Hematopoietic multipotent progenitor cell treated with erythropoietin and hydrocortisone succinate and interleukin-3 and kit ligand, for 17 days (in vitro differentiated cells): ENCODE measurements at places on chromosomes 7 and 10.

DNA sequence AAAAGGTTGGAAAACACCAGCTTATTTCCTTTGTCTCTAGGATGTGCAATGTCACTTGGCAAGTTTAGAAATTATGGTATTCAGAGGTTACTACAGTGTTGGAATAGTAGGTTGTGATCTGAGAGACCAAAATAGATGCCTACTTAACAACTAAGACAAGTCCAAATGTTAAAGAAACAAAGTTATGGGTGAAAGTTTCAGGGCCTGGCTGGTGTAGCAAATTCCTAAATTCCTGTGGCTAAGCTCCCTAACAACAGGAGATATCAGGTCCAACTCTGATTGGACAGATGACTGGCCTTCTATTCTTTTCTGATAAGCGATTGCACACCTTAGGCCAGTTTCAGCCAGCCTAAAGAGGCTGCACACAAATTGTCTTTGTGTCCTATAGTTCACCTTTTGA, 873.5 kb downstream of the REEP3 start:
- no peak for DNase-seq

DNA sequence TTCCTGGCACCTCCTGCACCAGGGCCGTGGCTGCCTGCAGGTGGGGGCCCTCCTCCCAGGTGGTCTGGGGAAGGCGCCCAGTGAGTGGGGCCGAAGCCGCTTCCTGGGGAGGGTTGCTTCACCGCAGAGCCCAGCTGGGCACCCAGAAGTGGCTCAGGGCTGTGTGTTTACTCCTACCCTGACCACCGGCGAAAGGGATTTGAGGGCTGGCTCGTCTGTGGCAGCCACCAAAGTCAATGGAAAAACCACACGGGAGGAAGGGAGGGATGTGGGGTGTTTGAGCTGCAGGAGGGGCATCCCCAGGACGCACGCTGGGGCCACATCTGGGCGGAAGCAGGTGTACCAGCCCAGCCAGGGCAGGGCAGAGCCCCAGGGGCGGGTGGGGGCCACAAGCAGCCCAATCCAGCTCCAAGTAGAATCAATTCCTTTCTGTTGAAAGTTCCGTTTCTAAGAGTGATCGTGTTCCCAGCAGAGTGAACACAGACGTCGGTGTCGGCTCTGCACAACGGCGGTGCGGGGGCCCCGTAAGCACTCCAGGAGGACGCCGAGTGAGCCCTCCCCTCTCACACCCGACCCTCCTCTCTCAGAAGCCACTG, 69.9 kb downstream of the FOXL3 start:
- no peak for DNase-seq

GRCh38 chr7:141113131-141113530, 39.3 kb downstream of the TMEM178B start:
- DNase-seq, result no peak

GRCh38 chr7:150311146-150311545, 12.0 kb upstream of the LRRC61 start:
- DNase-seq, result no peak

- DNase-seq, result no peak
Observed at GRCh38 chr7:130940326-130940725, 206.3 kb upstream of the KLF14 start.

DNA sequence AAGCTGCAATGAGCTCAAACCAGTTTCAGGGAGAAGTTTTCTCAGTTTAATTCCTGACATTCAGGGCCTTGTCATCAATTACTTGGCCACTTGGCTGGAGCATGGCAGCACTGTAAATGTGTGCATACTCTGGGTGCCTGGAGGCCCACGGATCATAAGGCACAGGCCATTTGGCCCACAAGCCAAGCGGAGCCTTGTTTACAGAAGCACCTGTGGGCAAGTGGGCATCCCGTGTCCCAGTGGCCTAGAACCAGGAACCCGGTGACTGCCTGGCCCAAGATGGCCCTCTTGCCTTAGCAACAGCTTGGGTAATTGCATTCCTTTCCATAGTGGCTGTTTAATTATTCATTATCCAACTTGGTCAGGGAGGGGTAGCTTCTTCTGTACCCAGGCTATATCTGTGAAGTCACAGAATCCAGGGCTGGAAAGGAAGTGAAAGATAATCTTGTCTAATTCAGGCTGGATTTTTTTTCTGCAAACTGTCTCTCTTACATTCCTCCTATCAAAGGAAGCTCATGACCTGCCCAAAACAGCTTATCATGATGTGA, 426.4 kb upstream of the ZMIZ1 start:
- no peak for DNase-seq

DNA sequence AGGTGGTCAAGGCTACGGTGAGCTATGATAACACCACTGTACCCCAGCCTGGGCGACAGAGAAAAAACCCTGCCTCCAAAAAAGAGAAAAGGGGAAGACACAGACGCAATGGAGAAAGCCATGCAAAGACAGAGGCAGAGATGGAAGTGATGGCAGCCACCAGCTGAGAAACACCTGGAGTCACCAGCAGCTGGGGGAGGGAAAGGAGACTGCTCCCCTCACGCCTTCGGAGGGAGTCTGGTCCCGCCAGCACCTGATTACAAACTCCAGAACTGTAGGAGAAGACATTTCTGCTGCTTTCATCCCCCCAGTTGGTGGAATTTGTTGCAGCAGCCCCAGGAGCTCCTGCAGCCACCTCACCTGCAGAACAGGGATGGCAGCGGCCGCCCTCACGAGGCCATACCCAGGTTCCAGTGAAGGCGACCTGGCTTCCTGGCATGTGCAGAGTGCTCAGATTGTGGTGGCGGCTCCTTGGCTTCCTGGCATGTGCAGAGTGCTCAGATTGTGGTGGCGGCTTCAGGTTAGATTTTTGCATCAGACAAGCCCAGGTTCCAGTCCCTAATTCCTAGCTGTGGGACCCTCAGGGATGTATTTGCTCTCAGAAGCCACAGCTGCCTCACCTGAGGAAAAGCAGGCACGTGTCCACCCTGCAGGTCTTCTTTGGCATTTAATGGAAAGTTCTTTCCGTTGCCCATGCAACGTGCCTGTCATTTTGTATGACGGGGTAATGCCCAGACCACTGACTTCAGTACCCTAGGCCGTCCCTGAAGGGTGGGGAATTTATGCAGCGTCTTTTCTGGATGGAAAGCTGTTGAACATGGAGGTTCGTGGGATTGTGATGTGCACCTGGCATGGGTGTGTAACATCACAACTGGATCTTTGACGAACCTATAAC, 182.9 kb downstream of the EBF3 start:
- no peak for DNase-seq
